ENCODE measurements at places on chromosomes 16 and 17. TPM values are rescaled to one million over a fixed set of nuclear protein-coding genes. Genes with fewer than 3 reads are reported as not detected.

DNA sequence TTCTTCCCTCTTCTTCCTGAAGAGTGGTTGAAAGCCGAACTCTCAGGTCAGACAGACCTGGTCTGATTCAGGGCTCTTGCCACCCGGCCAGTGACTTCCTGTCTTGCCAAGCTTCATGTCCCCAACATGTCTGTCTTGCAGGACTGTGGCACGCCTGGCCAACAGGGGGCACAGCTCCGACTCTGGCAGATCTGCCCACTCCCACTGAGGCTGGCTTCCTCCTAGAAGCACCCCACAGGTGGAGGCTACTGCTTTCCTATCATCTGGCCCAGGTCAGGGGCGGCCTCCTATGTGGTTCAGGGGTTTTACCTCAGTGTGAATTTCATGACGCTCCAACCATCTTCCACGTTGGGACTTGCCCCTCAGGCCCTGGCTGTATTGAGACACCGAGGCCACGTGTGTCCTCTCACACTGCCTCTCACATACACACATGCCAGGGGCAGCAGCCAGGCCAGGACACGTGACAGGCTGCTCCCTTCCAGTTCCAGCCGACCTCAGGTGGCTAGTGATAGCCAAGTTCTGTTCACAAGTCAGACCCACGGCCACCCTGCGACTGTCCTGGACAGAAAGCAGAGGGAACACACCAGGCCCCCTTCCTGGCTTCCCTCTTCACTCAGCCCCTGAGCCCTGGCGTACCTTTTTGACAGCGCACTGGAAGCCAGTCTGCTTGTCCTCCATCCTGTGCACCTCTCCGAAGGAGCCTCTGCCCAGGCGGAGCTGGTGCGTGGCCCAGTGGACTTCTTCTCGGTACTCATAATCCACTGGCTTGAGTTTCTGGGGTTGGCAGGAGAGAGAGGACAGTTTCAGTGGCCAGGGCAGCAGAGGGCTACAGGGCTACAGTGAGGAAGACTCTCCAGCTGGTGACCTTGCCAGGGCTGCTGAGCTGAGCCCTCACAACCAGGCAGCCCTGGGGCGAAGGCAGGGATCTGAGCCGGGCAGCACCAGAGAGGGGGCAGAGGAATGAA, 22.6 kb upstream of the SPATA32 start:
- no peak for DNase-seq

DNA sequence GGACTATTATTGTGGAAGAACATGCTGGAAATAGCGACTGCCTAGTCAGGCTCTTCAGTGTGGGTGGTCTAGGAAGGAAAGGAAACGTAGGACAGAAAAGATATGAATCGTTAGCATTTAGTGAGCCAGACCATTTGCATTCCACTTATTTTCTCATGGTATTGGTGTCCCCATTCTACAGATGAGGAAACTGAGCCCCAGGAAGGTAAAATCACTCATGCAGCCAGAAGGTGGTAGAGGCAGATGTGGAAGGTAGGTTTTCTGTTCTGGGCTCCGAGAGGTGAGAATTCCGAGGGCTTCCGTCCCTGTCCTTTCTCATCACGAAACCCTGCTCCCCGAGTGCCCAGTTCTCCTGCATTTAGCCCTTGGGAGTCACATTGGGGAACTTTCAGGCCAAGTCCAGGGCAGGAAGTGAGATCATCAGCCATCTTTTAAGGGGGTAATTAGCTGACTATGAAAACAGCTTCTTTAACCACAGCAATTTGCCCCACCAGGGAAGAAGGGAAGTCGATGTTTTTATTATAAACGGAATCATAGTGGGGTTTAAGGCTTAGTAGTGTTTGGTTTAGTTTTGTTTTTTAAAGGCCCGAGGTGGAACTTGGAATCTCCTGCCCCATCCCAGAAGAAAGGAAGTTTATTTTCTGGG, 110.7 kb upstream of the IRX3 start:
- DNase-seq = no peak

- DNase-seq = no peak
These were observed 35.7 kb downstream of the KANSL1 start for GRCh38 chr17:46157443-46158062.

DNA sequence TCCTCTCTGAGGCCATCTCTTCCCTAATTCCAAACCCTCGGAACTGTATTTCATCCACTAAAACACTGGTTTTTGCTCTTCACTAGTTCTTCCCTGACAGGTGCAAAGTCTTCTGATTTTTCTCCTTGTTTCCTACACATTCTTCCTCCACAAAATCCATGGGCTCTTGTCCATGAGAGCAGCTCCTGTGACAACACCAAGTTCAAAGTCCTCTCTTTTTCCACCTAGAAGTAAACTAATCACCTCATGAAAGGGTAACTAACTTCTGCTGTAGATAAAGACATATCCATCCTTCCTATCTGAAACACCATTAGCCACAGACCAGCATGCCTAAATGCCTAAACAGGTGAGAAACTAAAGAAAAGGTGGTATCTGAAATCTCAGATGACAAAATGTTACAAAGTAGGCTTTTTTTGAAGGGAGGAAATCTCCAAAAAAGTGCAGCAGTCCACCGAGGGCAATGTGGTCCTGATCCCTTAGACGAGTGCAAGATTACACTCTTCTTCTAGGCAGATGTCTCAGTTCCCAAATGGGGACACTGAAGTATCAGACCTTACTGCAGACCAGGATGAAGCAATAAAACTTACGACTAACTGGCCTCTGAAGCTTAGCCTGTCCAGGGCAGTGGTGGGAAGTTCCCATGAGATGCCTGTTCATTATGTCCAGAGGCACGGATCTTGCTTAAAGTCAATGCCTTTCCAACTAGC, 2.8 kb downstream of the PIP4K2B start:
- DNase-seq = no peak

DNA sequence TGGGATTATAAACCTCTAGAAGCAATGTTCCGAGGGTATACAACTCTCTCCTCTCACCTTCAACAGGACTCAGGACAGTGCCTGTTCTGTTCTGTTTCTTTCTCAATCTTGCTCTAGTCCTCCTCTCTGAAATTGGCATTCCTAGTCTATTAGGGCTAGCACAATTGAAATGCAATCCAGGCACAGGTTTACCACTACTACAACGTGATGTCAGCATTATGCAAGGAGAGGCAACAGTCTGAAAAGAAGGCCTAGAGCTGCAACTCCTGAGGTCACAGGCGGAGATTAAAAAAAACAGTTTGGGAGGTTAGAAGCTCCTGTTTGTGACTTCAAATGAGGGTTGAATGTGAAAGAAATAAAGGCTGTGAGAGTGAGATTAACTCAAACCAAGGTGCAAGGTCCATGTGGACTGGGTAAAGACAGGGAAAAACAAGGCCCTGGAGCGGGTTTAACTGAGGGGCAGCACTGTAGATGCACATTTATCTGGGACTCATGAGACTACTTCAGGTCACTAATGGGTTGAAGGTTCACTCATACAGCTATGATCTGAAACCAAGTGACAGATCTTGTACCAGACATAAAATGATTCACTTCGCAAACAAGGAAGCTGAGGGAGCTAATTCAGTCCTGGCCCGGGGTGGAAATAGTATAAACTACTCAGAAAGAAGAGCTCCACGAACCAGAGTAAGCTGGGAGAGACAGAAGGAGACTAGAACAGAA, 16.8 kb downstream of the AMFR start:
- no peak for DNase-seq

GRCh38 chr17:9932491-9932890, 27.4 kb upstream of the RCVRN start:
- no peak for DNase-seq

DNA sequence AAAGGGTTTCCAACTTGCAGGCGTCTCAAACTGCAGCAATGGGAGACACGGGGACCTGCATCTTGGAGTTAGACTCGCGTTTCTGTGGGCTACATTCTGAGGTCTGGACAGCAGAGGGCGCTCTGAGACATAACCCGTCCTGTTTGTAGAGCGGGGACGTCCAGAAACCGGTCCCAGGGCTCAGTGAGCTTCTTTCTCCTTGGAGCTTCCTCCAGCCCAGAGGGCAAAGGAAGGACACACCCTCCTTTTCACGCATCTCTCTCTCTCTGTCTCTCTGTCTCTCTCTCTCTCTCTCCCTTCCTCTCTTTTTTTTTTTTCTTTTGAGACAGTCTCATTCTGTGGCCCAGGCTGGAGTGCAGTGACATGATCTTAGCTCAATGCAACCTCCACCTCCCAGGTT, 19.8 kb downstream of the COX4I1 start:
- peak; percentile 78 for DNase-seq

GRCh38 chr17:27478901-27479538, 22.8 kb downstream of the KSR1 start:
- DNase-seq = peak; percentile 51

- DNase-seq = no peak
These were observed 5.1 kb downstream of the GGA2 start for GRCh38 chr16:23505180-23505665.

GRCh38 chr16:27432558-27432957, 30.6 kb downstream of the IL21R start:
- no peak for DNase-seq

- DNase-seq = no peak
These were observed 15.7 kb downstream of the GJD3 start for GRCh38 chr17:40348562-40349476.

- DNase-seq = no peak
These were observed 1146.2 kb downstream of the CDH11 start for GRCh38 chr16:63975669-63976068.

JPT1 gene
- 130 TPM for polyA plus RNA-seq

CTRL gene
- polyA plus RNA-seq = 6.4 TPM

SOX15 gene
- polyA plus RNA-seq = 5.2 TPM
